ENCODE measurements at places on chromosomes 2 and 18. TPM values are rescaled to one million over a fixed set of nuclear protein-coding genes. Genes with fewer than 3 reads are reported as not detected.

GRCh38 chr2:120606280-120606679 lies 129.4 kb upstream of the GLI2 start:
- no peak for DNase-seq

Gene RAPH1
- total RNA-seq: 35.9 TPM

DNA sequence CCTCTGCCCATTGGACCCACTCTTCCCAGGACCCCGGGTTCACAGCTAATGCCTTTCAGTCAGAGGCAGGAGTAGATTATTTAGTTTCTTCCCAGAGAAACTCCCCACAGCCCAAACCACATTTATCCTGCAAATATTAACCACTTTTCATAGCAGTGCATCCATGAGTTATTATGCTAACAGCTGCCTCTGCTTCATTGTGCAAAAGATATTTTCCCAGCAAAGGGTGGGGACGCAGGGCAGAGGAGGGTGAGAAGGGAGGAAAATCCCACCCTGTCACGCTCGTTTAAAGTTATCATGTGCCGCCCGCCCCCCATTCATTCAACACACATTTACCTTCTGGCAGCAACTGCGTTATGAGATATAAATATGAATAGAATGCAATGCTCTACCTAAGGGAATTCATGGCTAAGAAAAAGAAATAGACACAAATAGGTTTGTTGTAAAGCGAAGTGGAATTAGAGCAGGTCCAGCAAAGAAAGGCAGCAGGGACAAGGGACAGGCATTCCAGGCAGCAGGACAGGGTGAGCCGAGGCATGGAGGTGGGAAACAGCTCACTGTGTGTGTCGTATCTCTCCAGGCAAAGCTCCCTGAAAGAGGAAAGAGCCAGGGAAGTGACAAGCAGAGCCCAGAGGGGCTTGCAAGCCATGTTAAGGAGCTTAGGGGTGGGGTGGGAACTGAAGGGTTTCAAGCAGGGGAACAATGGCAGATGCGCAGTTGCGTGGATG lies 46.3 kb upstream of the LTBP1 start:
- DNase-seq: no peak

Gene NAT8
- not detected for total RNA-seq

Gene CTNNA2
- 182 TPM for total RNA-seq

Gene TUBB8B
- not detected for total RNA-seq

DNA sequence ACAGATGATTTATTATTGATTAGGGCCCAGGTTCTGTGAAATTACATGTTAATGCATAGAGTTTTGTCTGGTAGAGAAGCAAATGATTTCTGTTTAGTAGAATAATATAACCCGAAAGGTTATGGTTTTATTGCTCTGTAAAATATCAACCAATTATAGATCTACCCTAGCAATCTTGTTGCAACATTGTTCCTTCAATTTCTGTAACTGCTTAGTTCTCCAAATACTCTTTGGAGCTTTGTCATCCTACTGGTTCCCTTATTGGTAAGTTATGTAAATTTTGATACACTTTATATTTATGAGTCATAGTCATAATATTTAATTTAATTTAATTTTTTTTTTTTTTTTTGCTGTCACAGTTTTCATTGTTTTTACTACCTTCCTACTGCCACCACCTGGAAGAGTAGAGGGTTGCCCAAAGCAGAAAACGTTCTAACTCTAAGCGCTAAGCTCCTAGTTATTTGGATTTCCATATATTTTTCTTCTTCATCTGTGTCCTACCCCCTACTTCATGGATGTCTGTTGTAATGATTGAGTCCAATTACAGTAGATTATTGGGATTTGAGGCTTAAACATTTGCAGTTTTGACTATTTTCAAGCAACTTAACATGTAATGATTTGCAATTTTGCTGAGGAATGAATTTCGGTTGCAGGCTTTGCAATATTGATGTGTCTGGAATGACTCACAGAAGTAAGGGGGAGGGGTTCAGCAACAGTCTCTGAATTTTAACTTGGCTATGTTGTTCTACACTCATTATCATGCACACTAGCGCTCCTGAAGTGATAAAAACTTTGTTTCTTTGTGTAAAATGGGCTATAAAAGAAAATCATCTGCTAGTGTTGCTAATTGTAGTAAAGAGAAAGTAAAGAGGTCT lies 51.1 kb downstream of the NABP1 start:
- no peak for DNase-seq

Gene CD207
- total RNA-seq: not detected

Gene REG1B
- total RNA-seq: not detected

DNA sequence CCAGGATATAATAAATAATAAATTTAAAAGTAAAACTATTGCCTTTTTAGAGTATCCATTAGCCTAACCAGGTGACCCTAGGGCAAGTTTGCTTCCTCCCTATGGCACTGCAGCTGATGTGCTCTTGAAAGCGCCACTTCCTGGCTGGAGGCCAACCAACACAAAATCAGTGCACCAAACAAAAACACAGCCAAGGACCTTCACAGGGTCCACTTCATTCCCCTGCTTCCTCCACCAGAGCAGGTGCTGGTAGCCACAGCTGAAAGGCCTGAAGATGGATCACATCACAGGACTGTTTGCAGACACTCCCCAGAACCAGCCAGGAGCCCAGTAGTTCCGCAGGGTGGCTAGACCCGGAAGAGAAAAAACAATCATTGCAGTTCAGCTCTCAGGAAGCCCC lies 108.8 kb downstream of the TWIST2 start:
- no peak for DNase-seq

DNA sequence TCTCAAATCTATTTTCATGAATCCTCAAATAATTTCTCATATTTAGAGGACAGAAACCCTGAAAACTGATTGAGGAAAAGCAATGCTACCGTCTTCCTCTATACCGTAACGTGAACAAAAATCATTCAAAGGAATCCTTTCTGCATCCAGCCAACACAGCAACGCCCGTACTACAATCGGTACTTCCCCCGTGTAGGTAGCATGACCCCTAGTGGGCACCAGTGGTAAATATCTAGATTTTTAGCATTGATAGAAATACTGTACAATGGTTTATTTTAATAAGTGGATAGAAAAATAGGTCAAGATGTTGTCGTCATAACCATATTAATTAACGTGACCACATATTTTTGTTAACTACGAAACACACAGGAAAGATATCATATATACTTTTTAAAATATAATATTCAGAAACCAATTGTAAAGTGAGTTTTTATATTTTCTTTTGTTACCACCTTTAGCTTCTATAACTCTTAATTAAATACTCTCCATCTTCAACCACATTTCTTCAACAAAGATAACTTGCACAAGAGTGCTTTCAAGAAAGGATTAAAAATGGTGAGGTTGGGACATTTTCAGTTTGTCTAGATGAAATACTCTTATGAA lies 194.1 kb downstream of the SS18 start:
- DNase-seq: no peak

DNA sequence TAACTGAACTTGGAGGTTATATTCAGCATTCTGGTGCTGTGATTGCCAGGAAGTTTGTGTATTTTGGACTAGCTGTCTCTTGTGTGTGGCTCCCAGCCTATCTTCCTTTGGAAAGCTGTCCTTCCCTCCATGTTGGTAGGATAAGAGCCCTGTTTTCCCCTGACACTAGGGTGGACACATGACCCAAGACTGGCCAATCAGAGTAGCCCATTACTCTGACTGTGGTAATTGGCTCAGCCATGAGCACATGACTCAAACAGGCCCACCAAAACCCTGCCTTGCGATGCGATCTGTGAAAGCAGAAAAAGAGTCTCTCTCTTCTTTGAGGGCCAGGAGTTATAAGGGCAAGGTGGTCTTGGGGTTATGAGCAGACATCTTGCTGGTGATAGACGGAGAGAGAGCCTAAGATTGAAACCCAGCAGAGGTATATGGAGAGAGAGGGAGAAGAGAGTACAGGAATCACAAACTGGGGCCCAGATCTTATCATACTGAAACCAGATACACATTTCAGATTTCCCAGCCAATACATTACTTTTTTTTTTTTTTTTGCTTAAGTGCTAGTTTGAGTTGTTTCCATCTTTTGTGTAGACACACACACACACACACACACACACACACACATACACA lies 45.3 kb upstream of the SERPINE2 start:
- DNase-seq: no peak

Gene MRPL44
- 106 TPM for total RNA-seq

Gene ANXA4
- total RNA-seq: 2.4 TPM

GRCh38 chr2:68434981-68435380 lies 32.1 kb downstream of the FBXO48 start:
- DNase-seq: no peak

Gene IKZF2
- total RNA-seq: 11.0 TPM

DNA sequence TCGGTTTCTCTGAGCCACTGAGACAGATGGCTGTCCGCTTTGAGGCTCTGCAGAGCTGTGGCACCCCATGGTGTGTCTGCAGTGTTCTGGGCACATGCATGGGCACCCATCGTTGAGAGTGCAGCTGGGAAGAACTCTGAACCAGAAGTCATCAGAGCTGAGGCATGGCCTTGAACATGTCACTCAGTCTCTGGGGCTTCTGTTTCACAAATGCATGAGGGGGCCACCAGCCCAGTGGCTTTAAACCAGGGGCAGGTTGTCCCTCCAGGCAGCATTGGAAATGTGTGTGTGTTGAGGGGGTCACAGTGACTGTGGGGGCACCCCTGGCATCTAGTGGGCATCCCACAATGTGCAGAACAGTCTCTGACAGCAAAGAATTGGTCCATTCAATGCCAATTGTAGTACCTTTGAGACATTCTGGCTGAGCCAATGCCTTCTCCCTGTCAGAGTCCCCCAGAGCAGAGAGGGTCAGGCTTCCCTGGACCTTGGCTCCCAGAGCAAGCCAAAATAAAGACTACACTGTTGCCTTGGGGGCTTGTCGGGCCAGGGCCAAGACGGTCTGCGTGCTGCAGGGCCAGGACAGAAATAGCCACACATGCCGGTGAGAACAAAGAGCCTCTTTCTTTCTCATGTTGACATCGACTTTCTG lies 9.3 kb upstream of the PSMD1 start:
- DNase-seq: no peak

Gene CHN1
- total RNA-seq: 57.1 TPM

DNA sequence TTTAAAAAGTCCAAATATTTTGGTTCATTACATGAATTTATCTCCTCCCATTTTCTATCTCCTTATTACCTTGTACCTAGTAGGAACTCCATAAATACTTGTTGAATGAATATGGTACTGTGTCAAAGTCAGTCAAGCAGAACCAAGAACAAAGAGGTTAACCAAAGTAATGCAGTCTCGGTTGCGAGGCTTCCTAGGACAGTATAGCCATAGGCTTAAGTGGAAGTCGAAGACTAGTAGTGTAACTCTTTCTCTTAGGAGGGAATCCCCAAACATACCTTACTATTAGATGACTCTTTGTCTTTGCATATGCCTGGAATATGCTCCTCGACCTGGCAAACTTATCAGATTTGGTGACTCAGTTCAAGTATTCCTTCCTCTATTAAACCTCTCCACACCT lies 4.8 kb downstream of the LIPT1 start:
- DNase-seq: no peak

- no peak for DNase-seq
These were observed 90.3 kb upstream of the MAP3K20 start for GRCh38 chr2:172985139-172985892.

- no peak for DNase-seq
These were observed 130.2 kb downstream of the NCKAP5 start for GRCh38 chr2:133438026-133438425.

- no peak for DNase-seq
These were observed 17.6 kb downstream of the RAMP1 start for GRCh38 chr2:237876951-237877491.

Gene RBMS1
- total RNA-seq: 10.2 TPM

DNA sequence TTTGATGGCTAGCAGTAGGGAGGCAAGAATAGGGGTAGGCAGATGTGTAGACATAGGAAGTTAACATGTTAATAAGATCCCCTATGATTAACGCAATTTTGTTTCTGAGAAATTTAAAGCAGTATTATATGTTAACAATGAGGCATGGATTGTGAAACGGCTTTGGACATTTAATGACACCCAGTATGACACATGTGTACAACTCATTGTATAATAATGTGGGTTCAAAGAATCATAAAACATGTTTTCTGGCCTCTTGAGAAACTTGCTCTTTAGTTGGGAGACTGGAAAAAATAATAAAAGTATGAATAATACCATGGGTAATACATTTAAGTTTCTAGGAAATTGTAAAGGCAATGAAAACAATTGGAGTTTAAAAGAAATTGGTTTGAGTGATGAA lies 332.1 kb upstream of the CDH20 start:
- DNase-seq: no peak

GRCh38 chr2:110867078-110867477 lies 134.7 kb downstream of the ACOXL start:
- no peak for DNase-seq

DNA sequence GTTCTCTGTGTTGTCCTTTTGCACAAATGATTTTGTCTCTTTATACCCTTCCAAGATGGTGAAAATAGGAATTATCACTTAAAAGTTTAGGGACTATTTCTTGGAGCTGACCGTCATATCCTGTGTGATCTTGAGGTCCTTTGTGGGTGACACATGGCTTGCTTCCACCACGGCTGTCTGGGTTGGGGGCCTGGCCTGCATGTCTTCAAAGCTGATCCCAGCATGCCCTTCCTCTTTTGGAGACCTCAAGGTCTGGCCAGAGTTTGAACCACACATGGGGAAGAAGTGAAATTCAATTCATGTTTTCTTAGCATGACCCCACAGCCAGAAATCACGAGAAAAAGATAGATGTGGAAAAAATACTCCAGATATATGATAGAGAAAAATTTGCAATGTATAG lies 14.0 kb downstream of the SFTPB start:
- no peak for DNase-seq

DNA sequence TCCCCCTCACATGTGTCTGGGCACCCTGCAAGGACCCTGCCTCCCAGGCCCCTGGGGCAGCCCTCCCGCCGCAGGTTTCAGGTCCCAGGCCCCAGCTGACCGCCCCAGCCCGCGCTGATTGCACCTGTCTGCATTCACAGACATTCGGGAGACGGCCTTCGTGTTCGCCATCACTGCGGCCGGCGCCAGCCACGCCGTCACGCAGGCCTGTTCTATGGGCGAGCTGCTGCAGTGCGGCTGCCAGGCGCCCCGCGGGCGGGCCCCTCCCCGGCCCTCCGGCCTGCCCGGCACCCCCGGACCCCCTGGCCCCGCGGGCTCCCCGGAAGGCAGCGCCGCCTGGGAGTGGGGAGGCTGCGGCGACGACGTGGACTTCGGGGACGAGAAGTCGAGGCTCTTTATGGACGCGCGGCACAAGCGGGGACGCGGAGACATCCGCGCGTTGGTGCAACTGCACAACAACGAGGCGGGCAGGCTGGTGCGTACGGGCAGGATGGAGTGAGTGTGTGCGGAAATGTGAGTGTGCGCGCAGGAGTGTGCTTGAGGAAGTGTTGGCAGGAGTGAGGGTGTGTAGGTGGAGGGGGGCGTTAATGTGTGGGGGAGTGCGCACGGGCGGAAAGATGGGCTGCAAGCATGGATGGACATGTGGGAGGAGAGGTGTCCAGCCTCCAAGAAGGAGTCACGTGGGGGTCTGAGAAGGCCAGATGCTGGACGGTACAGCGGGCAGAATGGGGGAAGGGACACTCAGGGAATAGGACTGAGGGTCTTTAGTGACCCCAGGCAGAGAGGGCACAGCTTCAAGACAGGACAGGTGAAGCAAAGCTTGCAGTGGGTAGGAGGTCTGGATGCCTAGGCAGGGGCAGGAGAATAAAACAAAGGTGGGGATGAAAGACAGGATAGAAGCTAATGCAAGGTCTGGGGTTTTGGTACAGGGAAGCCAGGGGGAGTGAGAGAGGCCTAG lies 9.0 kb upstream of the WNT10A start:
- DNase-seq: no peak

Measured in frontal cortex (tissue), 4 donors.